ENCODE measurements at places on chromosomes 5 and 9.

DNA sequence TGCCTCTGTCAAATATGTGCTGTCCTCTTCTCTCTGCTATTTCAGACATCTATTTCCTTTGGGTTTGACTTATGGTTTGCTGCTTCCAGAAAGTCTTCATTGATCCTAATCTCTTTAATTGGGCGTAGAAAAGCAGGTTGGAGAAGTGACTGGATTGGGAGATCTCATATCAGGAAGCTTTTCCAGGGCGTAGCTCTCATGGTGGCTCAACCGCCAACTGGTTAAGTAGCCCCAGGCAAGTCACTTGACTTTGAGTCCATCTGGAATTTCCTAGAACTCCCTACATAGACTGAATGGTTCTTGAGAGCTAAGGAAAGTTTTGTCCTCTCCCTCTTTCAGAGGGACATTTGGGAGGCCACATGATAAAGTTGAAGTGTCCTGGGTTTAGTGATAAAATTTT is 192.3 kb upstream of the GLRA1 start:
- DNase-seq, result no peak

GRCh38 chr9:16460696-16461095 is 409.8 kb downstream of the BNC2 start:
- DNase-seq, result no peak

DNA sequence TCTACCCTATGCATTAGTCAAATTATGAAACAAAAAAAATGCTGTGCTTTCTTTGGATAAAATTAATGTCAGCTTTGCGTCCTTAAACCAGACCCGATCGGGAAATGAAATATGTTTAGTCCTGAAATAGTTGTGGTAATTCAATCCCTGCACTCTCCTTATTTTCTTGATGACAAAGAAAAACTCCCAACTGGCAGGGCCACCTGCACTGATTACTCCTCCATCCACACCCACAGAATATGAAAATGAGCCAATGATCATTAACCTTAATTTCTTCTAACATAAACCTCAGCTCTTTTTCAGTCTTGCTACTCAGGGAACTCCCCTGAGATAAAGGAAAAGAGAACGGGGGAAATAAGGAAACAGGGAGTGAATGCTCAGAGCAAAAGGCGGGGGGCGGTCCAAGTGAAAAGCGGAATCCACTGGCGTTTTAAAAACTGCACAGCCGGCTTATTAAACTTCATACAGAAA is 245.3 kb downstream of the BNC2 start:
- no peak for DNase-seq

DNA sequence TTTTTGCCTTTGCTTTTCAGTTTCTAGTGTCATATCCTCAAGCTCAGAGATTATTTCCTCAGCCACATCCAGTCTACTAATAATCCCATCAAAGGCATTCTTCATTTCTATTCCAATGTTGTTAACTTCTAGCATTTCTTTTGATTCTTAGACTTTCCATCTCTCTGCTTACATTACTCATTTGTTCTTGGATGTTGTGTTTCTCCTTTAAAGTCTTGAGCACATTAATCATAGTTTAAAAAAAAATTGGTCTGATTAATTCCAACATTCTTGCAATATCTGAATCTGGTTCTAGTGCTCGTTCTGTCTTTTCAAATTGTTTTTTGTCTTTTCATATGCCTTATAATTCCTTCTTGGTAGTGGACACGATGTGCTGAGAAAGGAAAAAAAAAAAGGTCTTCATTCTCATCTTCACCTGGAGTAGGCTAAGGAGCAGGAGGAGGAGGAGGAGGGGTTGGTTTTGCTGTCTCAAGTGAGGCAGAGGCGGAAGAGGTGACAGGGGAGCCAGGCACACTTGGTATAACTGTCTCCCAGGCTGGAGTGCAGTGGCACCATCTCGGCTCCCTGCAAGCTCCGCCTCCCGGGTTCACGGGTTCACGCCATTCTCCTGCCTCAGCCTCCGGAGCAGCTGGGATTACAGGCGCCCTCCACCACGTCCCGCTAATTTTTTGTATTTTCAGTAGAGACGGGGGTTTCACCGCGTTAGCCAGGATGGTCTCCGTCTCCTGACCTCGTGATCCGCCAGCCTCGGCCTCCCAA is 16.3 kb downstream of the PRXL2C start:
- no peak for DNase-seq

GRCh38 chr5:135457424-135458071 is 5.4 kb upstream of the TIFAB start:
- DNase-seq, result peak; percentile 74

GRCh38 chr9:90299968-90300367 is 342.7 kb downstream of the DIRAS2 start:
- no peak for DNase-seq

- no peak for DNase-seq
These were observed 30.3 kb upstream of the LCP2 start for GRCh38 chr5:170327829-170328228.

- no peak for DNase-seq
These were observed 116.9 kb upstream of the MTAP start for GRCh38 chr9:21685502-21685901.

DNA sequence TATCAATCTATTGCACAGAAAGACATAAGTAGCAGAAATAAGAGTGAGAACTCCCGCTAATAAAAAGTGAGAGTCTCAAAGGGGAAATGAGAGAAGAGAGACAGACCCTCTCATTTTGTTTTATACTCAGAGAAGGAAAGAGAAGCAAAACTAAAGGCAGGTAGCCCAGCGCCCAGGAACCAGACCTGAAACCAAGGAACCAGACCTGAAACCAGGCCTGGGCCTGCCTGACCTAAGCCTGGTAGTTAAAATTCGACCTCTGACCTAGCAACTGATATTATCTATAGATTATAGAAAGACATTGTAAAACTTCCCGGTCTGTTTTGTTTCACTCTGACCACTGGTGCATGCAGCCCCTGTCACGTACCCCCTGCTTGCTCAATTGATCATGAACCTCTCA is 134.5 kb upstream of the SEMA6A start:
- no peak for DNase-seq

- DNase-seq, result no peak
These were observed 31.2 kb downstream of the NLN start for GRCh38 chr5:65753189-65753588.

GRCh38 chr5:32499261-32499660 is 54.7 kb upstream of the ZFR start:
- no peak for DNase-seq

DNA sequence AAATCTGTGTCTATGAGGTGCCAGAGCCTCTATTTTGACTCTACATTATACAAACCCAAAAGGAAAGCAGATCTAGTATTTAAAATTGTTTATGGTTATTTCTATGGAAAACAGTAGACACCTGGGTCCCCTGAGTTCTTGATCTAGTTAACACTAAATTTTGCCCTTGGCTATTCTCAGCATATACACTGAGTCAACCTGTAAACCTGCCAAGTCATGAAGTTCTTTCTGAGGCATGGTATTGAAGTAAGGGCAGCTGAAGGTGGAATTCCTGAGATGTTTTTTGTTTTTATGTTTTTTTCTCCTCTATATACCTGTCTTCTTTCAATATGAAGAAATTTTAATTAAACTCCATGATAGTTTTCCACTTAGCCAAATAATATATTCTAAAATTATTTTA is 120.2 kb downstream of the PDE4D start:
- no peak for DNase-seq

GRCh38 chr5:73625944-73626811 is at the start of gene ARHGEF28:
TSS of gene ARHGEF28 (plus strand) at chr5:73626196. CDS start at chr5:73684852, 58,656 bp downstream.
- DNase-seq, result peak; percentile 87

GRCh38 chr5:79076819-79077218 is 7.3 kb downstream of the BHMT2 start:
- no peak for DNase-seq

Data from right lobe of liver (tissue), 6 donors.